ENCODE measurements at places on chromosomes 7 and 10. TPM values are rescaled to one million over a fixed set of nuclear protein-coding genes. Genes with fewer than 3 reads are reported as not detected.

DNA sequence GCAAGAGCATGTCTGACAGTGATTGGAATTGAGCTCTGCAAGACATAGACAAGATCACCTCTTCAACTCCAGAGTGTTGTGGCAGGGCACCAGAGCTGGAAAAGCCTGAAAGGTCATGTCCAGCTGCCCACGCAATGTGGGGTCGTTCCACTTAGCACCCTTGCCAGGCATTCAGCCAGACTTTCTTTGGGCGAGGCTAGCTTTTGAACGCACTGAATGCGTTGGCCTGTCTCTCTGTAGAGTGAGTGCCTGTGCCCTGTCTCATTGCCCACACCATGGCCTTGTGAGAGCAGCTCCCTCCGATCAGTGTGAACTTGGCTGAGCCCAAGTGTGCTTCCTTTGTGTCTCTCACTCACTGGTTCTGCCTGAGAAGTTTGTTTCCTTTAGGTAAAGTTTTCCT, 23.3 kb downstream of the UBTD1 start:
- no peak for DNase-seq

DNA sequence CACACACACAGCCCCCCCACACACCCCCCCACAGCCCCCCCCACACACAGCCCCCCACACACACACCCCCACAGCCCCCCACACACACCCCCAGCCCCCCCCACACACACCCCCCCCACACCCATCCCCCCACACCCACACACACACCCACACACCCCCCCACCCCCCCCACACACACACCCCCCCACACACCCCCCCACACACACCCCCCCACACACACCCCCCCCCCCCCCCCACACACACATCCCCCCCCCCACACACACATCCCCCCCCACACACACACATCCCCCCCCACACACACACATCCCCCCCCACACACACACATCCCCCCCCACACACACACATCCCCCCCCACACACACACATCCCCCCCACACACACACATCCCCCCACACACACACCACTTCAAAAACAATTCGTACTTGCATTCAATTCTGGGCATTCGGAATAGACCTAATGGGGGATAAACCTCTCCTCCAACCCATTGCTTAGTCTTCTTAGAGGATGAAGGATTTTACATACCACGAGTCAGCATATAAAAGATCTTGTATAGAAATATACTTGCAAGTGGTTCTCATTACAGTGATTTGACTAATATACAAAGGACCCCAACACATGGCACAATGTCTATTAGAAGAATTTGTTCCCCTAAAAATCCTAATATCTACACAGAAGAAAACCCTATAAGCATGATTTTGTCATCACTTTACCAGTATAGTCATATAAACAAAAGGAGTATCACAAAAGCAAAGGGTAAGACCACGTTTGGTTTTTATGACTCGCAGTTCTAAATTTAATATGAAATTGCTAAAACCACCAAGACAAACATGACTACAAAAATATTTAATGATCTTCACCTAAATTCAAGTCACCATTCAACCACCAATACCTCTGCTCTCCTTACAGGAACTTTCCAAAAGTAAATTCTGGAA, 80.9 kb downstream of the DIP2C start:
- no peak for DNase-seq

- peak; percentile 47 for DNase-seq
Measured at GRCh38 chr7:91288208-91288824, 24.1 kb downstream of the FZD1 start.

DNA sequence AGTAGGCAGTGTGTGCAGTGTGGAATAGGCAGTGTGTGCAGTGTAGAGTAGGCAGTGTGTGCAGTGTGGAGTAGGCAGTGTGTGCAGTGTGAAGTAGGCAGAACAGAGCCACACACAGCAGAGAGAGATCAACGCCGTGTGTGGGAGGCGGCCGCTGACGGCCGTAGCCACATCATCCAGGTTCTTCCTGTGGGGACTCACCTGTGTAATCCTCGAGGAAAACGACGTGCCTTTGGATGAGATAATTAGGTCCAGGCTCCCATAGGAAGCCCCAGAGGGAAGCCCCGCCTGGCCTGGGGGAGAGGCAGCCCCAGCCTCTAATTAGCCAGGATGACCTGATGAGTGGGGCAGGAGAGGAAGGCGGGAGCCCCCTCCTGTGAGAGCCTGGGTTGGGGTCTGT, 25.4 kb downstream of the KNDC1 start:
- no peak for DNase-seq

- DNase-seq, result peak; percentile 26
Measured at GRCh38 chr7:102236592-102237287, 49.9 kb upstream of the SH2B2 start.

DNA sequence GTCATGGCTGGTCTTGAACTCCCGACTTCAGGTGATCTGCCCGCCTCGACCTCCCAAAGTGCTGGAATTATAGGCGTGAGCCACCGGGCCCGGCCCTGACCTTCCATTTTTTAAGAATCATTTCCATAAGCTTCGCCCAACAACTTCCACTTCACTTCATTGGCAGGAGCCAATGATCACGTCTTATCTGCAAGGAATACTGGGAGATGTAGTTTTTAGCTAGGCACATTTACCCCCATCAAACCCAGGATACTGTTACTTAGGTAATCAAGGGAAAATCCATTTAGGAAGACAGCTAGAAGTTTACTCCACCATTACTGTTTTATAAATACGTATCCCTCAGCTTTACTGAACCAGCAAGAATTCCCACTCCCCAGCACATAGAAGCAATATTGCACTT, 3.4 kb upstream of the CDK13 start:
- no peak for DNase-seq

- no peak for DNase-seq
Measured at GRCh38 chr7:117322741-117323304, at the start of gene WNT2. Gene WNT2 (minus strand): TSS chr7:117323058. CDS start chr7:117322989, 69 bp downstream.

DYNC1I1 gene
- not detected for total RNA-seq

OR2A5 gene
- not detected for total RNA-seq

PTF1A gene
- total RNA-seq, result not detected

C10orf105 gene
- total RNA-seq, result not detected

Data from bronchial epithelial cell (primary cell).